ENCODE measurements at places on chromosomes 1 and 21.

DNA sequence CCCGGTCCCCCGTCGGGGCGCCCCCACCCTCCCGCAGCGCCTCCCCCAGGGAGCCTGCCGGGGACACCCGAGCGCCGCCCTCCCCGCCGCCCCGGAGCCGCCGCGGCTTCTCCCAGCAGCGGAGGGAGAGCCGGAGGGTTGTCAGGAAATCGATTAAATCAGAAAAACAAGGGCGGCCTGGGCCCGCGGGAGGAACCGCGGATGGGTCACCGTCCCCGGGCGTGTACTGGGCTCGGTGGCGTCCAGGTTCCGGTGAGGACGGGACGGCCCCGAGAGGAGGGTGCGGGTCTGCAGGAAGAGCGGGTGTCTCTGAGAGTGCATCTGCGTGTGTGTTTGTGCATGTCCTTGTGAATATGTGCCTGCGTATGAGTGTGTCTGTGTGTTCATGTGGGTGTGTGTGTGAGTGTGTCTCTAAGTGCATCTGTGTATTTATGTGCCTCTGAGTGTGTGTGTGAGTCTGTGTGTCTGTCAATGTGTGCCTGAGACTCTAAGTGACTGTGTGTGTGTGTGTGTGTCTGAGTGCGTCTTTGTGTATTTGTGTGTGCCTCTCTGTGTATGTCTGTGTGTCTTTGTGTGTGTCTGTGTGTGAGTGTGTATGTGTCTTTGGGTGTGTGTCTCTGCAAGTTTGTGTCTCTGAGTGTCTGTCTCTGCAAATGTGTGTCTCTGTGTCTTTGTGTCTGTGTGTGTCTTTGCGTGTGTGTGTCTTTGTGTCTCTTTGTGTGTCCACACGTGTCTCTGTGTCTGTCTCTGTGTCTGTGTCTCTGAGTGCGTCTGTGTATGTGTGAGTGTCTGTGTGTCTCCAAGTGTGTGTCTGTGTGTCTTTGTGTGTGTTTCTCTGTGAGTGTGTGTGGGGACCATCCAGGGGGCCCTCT lies 1.1 kb downstream of the SPSB1 start:
- no peak for DNase-seq

GRCh38 chr1:119595168-119595567 lies 52.9 kb downstream of the ZNF697 start:
- no peak for DNase-seq

GRCh38 chr1:244962130-244962529 lies 97.8 kb upstream of the HNRNPU start:
- DNase-seq = no peak

DNA sequence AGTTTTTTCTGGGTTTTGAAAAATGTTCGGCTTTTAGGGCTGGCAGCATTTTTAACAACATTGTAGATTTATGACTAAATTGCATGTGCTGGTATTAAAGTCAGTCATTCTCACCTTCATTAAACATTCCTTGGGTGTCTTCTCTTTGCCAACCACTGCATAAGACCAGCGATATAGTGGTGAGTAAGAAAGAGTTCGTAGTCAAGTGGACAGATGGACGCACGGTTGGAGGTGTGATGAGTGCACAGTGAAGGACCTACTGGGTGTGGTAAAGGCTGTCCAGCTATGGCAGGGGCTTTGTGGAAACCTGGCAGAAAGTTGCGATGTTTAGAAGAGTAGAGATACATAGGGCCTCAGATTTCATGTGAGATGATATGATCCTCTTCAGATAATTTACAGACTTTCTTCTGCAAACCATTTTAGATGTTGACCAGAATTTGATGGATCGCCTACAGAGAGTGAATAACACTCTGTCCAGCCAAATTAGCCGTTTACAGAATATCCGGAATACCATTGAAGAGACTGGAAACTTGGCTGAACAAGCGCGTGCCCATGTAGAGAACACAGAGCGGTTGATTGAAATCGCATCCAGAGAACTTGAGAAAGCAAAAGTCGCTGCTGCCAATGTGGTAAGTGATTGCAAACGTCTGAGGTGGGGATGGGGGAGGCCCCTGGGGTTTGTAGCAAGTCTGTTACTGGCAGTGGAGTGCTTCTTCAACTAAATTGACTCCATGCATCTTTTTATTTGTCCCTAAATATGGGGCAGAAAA lies 56.0 kb upstream of the LAMC2 start:
- DNase-seq = no peak

DNA sequence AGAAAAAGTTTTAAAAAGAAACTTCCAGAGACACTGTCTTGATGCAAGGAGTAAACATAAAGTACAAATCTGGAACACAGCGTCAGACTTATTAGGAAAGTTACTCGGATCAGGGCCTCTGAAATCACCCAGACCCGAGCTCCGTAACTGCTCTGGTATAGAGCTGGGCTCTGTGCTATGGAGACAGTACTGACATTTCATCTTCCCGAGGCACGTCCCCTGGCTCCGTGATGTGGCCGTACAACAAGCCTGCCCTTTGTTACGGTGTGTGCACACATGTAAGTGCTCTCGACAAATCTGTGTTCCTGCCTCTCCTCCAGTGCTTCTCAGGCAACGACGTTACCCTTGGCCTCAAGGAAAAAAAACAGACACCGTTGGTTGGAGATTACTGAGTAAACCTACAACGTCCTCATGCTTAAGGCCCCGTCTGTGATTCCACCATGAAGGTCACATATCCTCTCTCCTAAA lies 107.0 kb upstream of the IRF2BP2 start:
- DNase-seq = no peak

DNA sequence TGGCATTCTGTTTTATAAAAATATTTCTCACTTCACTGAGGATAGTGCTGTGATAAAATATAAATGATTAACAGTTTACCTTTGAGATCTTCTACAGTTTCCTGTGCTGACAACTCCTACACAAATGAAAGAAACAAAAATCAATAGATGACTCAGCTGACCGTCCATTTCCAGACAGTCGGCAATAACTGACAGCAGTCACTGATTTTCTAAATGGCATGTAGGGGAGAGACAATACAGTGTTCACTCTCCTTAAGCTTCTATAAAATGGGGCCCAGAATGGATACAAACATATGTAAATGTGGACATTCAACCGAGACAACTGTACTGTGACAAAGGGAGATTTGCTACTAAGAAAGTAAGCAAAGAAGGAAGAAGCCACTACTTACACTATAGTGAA lies 34.3 kb downstream of the PCNX2 start:
- no peak for DNase-seq

DNA sequence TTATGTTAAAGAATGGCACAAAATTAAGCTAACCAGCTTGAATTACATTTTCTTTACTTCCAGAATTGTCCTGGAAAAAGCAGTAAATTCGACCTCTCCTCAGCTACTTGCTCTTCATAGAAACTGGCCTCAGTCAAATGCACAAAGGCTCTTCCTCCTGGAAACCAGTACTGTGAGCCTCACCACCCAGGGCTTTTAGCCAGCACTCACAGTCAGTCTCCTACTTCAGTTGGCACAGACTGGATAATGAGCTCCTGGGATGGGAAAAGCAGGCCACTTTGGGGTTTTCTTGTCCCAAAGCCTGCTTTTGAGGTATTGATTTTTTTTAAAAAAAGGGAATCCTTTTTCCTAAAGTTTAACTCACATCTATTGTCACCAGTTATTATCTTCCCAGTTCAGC lies 40.4 kb downstream of the SCYL3 start:
- DNase-seq = no peak

- peak; percentile 20 for DNase-seq
These were observed 4.3 kb downstream of the TCHH start for GRCh38 chr1:152110860-152111514.

DNA sequence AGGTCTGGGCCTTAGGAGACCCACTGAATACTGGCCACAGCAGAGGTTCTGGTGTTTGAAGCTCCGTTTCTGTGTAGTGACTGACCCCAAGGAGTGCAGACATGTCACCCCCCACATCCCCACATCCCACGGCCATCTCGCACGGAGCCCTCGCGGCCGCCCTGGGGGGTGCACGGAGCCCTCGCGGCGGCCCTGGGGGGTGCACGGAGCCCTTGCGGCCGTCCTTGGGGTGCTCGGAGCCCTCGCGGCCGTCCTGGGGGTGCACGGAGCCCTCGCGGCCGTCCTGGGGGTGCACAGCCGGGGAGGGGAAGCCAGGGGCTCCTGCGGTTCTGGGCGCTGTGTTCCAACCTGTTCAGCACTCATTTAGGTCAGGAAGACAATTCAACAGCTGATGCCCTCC lies 68.4 kb downstream of the SCCPDH start:
- DNase-seq = no peak

GRCh38 chr21:33011462-33011861 lies 14.3 kb upstream of the OLIG2 start:
- no peak for DNase-seq

DNA sequence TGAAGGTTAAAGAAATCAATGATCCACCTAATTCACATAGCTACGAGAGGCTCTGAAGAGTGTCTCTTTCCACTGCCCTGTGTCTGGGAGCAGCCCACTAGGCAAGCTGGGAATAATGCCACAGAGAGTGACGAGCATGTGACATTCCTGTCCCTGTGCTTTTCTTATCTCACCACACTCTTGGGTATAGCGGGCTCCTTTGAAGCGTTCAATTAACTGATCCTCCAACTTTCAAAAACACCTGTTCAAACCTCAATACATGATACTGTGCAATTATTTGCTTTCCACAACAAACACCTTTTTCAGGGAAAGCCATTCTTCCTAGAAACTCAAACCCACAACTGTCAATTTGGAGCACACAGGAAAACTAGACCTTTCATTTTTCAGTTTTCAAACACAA lies 43.4 kb downstream of the PLPP3 start:
- no peak for DNase-seq

Data from stimulated activated CD4-positive, alpha-beta T cell treated with anti-CD3 and anti-CD28 coated beads, Interleukin-15, amount 100 ng/mL, for 48 hours (primary cell).